Caudate nucleus (tissue), 63 donors: ENCODE measurements at places on chromosomes 1 and 21.

DNA sequence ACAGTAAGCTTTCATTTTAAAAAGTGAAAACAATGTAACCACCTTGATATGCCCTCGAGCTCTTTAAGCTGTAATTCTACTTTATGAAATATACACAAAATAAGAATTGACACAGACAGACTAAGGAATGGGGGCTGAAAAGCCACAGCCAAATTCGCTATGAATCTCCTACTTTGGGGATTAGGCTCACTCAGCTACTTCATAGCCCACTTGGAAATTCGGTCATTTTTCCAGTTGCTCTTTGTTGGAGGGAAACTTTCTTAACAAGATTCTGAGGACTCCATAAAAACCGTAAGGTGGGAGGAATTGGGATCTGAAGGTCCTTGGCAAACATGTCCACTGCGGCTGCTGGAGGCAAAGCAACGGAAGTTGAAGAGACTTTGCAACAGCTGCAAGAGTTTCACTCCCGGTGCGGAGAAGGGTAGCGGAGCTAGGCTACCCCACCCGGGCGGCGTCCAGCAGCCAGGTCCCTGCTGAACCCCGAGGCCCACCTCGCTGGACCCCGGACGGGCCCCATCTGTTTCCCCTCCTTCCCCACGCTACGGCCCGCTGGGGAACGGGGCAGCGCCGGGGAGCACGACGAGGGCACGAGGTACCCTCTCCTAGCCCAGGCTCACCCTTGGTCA lies 634 bp downstream of the MYCBP start:
- no peak for DNase-seq

DNA sequence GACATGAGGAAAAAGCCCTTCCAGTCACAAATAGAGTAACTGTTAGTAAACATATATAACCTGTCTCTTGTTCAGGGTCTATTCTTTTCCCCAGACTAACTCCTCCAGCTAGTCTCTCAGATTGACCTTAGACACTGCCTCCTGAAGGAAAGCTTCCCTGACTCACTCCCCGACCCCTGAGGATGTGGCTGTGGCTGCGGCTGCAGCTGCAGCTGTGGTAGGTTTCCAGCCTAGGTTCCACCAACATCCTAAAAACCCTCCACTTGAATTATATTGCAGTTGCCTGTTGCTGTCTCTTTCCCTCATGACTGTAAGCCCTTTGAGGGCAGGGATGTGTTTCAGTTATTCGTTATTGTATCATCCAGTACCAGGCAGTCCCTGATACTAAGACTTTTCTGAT lies 132.9 kb upstream of the C1orf21 start:
- DNase-seq, result no peak

- DNase-seq, result no peak
Measured at GRCh38 chr1:53220962-53221286, 490 bp upstream of the CZIB start.

- no peak for DNase-seq
Measured at GRCh38 chr21:28358170-28358569, 634.5 kb downstream of the LTN1 start.

DNA sequence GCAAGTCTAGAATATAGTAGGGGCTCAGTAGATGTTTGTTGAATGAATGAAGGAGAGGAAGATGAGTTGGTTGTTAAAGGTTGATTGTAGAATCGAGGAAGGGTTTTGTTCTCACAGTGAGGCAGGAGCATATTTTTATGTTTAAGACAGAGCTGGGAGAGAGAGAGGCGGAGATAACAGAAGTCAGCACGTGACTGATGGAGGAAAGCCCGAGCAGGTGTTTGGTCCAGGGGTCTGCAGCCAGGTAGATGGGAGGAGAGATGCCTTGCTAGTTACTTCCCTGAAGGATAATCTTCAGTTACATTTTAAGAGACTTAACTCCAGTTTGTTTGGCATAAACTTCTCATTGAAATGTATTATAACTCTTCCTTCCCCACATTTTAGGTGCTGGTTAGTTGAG lies 86.8 kb downstream of the DYRK1A start:
- no peak for DNase-seq

DNA sequence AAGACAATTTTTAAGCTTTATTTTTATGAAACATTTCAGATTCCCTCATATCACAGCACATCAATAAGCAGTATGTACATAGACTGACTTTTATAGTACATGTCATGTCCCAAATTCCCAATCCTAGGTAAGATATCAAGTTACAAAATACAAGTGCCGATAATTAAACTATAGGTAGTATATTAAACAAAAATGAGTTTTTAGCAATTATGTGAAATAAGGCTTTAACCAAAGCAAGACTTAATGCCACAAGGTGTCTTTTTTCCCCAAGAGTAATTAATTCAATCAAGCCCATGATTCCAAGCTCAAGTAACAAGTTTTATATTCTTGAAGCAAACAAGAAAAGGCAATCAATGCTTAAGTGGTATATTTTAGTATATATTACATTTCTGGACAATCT lies 4.9 kb downstream of the EXOC8 start:
- DNase-seq, result no peak

GRCh38 chr1:56576880-56577405 lies 2.4 kb downstream of the PLPP3 start:
- no peak for DNase-seq

DNA sequence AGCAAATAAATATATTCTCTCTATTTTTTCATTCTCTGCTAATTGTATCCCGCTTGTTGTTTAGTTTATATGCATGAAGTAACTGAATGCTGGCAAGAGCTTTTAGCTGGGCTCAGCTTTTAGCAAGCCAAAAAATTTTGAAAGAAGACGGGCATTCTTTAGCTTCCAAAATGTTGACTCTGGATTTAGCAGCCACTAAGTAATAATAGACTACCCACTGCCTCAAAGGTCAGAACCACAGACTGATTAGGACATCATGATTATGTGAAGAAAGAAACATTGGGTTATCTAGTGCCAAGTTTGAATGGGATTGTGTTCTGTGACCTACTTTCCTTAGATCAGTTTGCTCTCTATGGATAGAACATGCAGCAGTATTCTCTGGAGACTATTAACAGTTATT lies 80.3 kb upstream of the DPH5 start:
- no peak for DNase-seq

GRCh38 chr1:206941766-206942418 lies 4.4 kb downstream of the PIGR start:
- DNase-seq, result no peak

DNA sequence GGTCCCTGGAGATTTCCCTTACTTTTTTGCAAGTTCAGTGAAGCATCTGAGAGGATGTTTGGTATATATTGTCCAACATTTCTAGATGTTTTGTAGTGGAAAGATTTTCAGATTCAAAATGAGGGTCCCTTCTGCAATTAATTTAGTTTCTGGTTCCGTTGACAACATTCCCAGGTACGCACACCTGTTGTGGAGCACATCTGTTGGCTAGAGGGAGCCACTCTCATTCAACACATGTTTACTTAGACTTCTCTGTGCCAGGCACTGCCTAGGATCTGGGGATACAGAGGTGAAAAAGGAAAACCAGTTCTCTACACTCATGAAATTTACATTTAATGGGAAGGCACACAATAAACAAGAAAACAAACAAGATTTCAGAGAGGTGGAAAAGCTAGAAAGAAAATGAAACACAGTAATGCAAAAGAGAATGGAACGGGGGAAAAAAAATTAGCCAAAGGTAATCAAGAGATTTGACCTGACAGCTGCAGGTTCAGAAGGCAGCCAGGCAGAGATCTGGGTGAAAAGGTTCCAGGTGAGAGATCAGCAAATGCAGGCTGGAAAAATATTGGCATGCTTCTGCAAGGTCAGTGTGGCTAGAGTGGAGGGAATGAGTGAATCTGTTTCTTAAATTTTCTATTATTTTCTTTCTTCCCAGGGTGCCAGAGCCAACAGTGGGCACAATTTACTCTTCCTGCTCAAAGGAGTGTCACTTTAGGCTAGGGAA lies 48.4 kb upstream of the KAZN start:
- DNase-seq, result no peak

GRCh38 chr21:45423968-45424853 lies 19.2 kb downstream of the COL18A1 start:
- DNase-seq, result no peak

GRCh38 chr1:190416239-190416638 lies 61.4 kb downstream of the BRINP3 start:
- DNase-seq, result no peak

GRCh38 chr1:53093451-53093754 lies 31.4 kb downstream of the PODN start:
- DNase-seq, result no peak

DNA sequence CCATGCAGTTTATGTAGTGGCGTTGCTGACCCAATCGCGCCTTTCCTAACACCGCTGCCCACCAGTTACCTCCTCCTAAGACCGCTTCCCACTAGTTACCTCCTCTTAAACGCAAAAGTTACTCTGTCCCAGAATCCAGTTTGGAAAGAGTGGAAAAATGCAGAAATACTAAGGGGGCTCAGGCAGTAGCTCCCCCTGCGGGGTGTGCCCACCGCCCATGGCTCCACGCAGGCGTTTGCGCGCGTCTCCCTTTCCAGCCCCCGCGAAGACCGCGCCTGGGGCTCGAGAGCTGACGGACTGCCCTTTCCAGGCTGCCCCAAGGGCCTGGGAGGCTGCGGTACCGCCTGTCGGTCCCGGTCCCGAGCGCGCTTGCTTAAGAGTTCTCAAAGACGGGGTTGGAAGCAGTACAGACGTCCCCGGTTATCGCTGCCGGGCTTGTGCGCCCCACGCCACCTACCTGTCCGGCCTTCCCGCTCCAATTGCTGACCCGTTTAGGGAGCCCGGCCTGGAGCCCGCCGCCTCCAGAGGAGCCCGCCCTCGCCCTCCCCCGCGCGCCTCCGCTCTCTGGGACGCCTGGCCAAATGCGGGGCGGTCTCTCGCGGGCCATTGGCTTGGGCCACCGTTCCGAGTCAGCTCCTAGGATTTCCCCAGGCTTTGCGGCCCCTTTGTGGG lies 414.1 kb upstream of the ESRRG start:
- no peak for DNase-seq

GRCh38 chr1:53736290-53736689 lies 2.7 kb downstream of the GLIS1 start:
- no peak for DNase-seq

DNA sequence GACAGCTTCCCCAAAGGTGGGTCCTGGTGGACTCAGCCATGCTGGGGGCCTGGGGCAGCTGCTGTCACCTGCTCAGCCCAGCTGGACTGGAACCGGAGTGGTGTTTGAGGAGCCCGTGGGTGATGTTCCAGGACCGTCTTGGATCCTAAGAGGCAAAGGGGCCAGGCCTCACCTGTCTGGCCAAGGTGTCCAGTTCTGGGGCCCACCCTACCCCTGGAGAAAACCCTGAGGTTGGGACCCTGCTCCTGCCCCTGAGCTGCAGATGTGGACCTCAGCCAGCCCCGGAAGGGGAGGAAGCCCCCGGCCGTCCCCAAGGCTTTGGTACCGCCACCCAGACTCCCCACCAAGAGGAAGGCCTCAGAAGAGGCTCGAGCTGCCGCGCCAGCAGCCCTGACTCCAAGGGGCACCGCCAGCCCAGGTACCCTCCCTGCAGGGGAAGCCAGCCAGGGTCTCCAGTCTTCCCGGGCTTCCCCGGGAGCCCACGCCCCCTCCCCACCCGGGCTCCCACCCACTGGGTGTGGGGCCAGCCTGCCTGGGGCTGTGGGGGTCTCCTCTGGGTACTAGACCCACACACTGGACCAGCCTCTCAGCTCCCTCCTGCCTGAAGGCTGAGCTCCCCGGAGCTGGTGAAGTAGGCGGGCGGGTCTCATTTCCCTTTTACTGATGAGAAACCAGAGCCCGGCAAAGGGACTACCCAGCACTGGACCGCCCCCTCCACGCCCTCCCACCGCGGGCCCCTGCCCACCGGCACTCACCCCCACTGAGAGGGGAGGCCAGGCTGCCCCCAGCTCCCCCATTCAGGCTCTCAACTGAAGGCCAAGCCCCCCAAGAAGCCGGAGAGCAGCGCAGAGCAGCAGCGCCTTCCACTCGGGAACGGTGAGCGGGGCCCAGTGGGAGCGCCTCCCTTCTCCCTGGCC lies 1.3 kb downstream of the AIRE start:
- DNase-seq, result no peak

GRCh38 chr1:10050611-10051010 lies 17.9 kb downstream of the UBE4B start:
- no peak for DNase-seq

DNA sequence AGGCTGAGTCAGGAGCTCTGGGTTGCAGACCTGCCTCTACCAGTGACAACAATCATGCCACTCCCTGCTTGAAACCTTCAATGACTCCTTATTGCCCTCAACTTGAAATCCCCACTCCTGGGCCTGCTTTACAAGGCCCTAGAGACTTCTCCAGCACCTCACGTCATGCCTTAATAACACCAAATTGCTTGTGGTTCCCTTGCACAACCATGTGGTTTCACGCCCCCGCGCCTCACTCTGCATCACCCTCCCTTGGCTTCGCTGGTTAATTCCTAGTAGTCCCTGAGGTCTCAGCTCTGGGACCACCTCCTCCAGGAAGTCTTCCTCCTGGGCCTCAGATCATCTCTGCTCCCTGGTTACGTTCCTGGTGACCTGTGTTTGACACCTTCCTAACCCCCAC lies 33.0 kb downstream of the EPHA2 start:
- no peak for DNase-seq

DNA sequence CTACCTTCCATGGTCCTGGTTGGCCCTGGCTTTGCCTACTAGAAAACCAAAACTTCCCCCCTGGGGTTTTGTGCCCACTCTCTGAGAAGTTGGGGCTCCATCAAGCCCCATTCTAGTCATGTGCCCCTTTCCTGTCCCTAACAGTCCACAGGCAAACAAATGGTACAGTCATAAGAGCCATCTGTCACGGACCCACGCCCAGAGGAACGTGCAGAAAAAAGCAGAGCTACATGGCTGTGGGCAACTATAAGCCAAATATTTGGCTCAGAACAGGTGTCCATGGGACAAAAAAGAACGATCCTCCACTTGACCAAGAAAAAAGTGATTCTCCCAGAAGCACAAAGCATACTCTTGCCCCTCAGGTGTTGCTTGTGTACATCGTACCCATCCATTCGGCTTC lies 14.6 kb upstream of the TRNAU1AP start:
- no peak for DNase-seq

DNA sequence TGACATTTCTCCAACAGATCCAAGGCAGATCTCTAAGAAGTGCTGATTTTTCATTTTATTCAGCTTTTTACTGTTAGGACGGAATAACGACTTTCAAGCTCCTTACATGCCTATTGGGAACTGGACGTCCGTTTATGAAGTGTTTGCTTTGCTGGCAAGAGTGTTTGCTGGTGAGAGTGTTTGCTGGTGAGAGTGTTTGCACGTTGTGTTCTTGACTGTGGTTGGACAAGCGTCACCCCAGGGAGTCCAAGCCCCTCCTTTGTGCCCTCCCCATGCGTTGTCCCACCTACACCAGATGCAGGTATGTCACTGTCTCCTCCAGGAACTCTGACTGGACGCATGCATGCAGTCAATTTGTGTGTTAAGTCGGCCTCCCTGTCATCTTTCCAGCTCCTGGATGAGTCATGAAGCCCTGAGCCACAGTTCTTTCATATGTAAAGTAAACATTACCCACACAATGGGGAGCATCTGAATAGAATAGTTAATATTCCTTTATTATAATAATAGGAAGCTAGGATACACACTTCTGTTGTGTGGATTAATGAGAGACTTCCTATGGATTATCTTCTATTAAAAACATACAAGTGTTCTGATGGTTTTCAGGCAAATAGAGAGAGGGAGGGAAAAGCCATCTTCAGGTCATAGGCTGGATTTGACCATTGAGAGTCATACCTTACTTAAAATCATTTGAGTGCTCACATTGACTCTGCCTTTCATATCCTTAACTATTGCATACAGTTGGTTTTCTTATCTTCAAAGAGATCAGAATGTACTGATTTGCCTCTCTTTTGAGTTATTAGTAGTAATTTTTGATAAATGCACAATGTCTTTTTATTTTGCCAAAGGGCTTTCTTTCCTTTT lies 119.2 kb downstream of the GALNT2 start:
- DNase-seq, result no peak
